ENCODE measurements at places on chromosomes 4 and X. TPM values are rescaled to one million over a fixed set of nuclear protein-coding genes. Genes with fewer than 3 reads are reported as not detected.

Gene PF4V1
- polyA plus RNA-seq = 0.42 TPM

Gene GAGE12E
- polyA plus RNA-seq = not detected

GRCh38 chr4:14848229-14848628, 154.1 kb upstream of the CPEB2 start:
- DNase-seq = no peak

DNA sequence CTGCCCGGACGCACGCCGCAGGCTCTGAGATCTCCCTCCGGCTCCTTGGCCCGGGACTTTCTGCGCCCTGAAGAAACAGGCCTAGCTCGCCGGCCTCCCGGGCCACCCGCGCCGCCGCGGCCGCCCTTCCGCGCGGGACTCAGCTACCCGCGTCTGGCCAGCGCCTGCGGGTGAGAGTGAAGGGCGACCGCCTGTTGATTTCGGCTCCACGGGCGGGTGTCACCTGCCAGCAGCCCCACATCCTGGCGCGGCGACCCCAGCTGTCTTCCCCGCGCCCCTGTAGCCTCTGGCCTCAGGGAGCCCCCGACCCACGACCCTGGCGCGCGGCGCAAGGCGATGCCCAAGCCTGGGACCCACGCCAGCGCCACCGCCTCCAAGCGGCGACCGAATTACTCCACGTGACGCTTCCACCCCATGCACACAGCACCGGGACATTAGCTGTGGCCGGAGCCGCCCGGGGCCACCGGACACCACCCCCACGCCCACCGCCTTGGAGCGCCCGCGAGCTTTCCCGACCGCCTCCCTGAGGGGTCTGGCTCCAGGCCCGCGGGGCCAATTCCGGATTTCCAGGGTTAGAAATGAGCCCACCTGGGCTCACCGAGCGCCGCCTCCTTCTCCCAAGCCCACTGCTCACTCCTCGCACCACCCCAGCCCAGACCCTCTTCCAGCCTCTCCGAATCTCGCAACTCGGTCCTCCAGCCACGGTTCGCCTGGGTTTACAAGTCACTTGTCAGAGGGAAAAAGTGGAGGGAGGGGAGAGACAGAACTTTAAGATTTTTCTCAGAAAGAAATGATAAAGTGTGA, 10.2 kb downstream of the ARX start:
- no peak for DNase-seq

GRCh38 chrX:32408389-32408788, 803.0 kb downstream of the DMD start:
- DNase-seq = no peak

- DNase-seq = no peak
Observed at GRCh38 chrX:50707405-50707804, 106.6 kb downstream of the SHROOM4 start.

DNA sequence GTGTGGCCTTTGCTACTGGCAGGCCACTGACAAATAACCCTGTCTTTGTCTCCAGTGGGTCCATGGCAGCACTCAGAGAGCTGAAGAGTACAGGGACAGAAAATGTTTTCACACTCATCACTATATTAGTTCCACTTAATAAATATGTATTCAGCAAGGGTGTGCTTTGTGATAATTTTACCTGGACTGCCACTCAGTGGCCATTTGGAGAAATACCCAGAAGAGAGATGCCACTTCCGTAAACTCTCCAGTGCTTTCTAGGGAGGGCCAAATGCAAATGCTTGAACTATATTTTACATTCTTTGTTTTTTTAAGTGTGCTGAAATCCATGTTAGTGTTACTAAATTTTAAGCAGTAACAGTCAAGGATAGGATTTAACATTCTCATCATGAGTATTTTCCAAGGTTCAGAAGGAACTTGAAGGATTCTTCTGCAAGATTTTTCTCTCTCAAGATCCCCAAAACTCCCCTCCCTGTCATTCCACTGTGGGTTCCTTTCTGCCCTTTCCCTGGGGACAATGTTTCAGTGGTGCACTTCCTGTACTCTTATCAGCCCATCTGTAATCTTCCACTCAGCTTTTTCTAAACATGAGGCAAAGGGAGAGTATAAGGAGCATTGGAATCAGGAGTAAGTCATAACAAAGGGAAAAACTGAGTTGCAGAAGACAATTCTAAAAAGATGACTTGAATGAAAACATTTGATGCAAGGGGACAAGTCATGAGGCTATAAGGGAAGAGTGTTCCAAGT, 46.0 kb downstream of the TFDP3 start:
- DNase-seq = no peak

DNA sequence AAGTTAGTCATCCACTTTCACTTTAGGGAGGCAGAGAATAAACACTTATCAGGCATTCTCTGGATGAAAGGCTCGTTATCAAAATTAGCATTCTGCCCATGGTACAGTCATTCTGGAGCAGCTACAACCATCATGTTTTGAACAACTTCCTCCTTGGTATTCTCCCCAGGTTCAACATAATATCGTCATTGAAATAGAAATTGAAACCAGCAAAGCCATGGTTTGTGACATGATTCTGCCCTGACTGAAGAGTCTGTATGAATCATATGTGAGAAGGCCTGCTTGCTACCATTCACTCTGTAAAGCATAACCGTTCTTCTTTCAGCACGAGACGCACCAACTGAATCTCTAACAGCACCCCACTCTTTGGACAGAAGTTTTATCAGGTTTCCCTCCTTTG, 127.5 kb upstream of the RADX start:
- DNase-seq = no peak

Data from right renal pelvis (tissue), 4 donors.